ENCODE measurements at places on chromosomes 2 and 18.
A peak's percentile ranks its signal among the peaks of the same experiment; 100 is the strongest.

DNA sequence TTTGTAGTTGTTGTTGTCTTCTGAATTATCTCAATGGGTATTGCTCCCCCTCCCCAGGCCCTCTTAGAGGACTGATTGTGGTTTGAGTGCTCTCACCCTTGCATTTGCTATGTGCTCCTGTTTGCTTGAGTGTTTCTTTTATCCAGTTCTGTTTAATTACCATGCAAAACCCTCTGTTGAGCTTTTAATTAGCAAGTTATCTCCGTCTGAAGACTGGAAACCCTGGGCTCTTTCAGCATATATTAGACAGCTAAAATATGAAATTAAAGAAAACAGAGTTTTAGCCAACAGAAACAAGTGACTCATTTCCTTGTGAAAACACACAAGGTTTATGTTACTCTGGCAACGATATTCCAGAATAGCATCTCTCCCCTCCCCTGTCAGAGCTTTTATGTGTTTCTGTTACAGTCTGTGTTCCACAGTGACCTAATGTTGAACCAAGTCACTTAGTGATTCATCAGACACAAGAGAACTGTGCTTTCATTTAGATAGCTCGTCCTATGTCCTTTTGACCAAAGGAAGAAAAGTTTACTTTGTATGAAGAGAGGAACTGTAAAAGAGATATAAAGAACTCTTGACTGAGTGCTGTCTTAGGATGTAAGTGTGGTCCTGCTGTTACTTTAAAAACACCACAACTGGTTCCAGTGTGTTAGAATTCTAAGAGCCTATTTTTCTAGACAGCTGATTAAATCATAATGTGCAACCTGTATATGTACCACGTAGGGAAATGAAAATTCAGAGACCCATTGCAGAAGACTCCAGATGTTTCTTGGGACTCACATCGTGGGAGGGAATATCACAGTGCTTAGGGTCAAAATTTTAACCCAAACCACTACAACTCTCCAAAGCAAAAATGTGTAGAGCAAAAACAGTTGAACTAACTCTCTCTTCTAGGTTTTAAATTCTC is 172.8 kb upstream of the RBMS1 start:
- peak; percentile 95 for DNase-seq

DNA sequence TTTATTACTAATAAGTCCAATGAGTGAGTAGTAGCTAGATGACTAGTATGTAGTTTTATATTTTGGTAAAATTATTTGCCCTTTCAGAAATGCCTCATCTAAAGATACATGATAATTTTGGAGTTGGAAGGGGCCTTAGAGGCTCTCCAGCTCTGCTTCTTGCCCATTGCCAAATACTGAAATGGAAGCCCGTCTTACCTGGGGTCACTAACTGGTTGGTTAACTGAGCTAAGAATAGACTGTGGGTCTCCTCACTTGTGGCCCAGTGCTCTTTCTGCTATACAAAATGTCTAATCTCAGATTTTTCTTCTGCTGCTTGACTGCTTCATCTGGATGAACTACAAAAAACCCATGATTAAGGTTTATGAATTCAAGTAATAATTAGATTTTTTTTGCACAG is 67.1 kb downstream of the CLIP4 start:
- no peak for DNase-seq

- DNase-seq = no peak
Measured at GRCh38 chr2:12321886-12322285, 394.9 kb upstream of the TRIB2 start.

- DNase-seq = no peak
Measured at GRCh38 chr2:112597537-112598322, 13.3 kb downstream of the CHCHD5 start.

DNA sequence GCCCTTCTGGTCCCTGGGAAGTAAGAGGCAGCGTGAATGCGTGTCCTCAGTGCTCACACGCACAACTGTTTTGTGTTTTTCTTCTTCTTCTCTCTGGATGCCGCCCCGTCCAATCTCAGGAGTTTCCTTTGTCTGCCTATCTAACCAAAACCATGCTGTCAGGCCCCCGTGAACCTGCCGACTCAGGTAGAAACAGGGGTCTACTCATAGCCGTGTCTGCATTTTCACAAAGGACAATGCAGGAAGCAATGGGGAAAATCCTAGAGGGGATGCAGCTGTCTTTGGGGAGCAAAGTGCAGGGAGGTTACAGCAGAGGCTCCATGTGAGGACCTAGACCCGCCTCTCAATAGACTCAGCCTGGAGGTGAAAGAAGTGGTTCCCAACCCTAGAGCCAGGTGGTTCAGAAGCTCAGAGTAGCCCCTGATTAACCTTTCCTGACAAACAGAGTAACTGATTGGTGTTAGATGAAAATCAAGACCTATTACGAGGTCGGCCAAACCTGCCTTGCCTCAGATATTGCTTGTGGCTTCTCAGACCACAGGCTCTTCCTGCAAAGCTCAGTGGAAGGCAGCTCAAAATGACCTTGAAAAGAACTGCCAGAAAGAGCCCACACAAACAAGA is 49.3 kb downstream of the CD226 start:
- peak; percentile 52 for DNase-seq

- no peak for DNase-seq
Measured at GRCh38 chr2:495745-496275, 181.4 kb downstream of the TMEM18 start.

GRCh38 chr2:143692162-143692561 is 562.9 kb downstream of the ARHGAP15 start:
- DNase-seq = no peak

- DNase-seq = no peak
Measured at GRCh38 chr2:32680942-32681341, 53.1 kb downstream of the TTC27 start.

GRCh38 chr2:220588148-220588547 is 960.7 kb downstream of the SLC4A3 start:
- no peak for DNase-seq

DNA sequence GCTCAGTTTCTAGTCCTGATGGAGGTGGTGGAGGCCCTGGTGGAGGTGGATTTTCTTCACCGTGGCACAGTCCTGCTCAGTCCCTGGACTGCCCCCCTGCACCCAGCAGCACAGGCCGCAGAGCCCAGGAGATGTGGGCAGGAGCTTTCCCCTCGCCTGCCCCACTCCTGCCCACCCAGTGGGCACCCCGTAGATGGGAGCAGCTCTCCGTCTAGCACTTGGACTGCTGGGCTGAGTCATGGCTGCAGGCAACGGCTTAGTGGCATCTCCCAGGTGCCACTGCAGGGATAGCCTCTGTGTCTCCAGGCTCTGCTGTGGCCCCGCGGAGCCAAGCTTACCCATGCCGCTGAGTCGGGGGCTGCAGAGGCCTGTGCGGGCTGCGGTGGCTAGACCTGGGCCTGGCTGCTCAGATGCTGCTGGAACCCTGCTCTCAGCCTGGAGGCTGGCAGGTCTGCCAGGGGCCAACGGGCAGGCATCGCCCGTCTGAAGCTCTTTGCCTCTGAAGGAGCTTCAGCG is 92.3 kb upstream of the CTDP1 start:
- DNase-seq = no peak

GRCh38 chr18:23812546-23813440 is 123.5 kb downstream of the LAMA3 start:
- DNase-seq = no peak

DNA sequence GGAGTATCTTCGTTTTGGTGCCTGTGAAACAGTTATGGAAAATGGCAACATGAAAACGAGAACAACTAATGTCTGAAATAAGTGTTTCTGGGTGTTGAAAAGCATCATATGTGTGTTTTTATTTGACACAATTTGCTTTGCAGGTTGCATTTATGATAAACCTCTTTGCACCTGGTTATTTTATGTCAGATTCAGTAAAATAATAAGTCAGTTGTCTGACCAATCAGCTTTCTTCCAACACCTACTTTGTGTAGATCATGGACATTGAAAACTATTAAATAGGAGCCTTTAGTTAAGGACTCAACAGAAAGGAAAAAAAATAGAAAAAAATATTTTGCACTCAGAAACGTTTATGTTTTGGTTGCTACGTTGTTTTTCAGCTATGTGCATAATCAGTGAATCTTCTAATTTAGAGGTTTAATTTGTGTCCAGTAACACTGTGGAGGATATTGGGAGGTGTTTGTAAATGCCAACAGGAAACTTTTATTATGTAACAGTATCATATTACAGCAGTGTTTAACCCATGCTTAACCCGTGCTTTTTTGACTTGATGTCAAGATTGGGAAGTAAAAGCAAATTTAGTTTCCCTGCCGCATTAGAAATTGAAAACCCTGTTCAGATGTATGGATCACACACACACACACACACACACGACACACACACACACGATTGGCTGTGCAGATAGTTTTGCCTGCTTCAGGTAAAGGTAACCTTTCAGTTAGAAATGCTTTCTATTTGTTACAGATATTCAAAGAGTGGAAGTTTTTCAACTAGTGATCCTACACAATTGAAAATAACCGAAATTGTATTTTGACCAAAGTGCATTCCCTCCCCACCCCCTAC is 2.6 kb downstream of the PKP4 start:
- no peak for DNase-seq

- no peak for DNase-seq
Measured at GRCh38 chr2:1591461-1591770, 152.9 kb downstream of the PXDN start.

GRCh38 chr18:6644836-6645627 is 84.5 kb upstream of the ARHGAP28 start:
- no peak for DNase-seq

GRCh38 chr2:166984797-166985196 is 96.5 kb downstream of the XIRP2 start:
- no peak for DNase-seq

- no peak for DNase-seq
Measured at GRCh38 chr2:8582191-8582590, 99.7 kb upstream of the ID2 start.

GRCh38 chr2:41319437-41319836 is 728.4 kb upstream of the PKDCC start:
- DNase-seq = no peak

- no peak for DNase-seq
Measured at GRCh38 chr2:132738223-132738622, 68.2 kb upstream of the LYPD1 start.

GRCh38 chr18:45161850-45162249 is 453.4 kb upstream of the SLC14A2 start:
- no peak for DNase-seq

- DNase-seq = no peak
Measured at GRCh38 chr2:199624958-199625357, 167.2 kb upstream of the SATB2 start.

DNA sequence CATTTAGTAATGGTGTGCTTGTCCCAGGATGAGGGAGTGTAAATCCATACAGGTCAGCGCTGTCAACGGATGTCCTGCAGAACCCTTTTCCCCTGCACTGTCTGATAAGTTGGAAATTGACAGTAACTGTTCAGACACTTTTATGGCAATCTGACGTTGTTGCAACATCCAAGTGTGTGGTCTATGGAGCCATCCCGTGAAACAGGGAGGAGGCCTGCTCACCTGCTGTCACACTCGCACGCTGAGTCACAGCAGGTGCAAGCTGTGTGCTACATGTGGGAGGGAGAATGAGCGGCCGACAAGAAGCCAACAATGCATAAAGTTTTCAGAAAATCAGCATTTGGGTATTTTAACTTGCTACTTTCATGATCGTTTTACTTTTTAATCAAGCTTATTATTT is 43.7 kb upstream of the RMDN2 start:
- DNase-seq = no peak

DNA sequence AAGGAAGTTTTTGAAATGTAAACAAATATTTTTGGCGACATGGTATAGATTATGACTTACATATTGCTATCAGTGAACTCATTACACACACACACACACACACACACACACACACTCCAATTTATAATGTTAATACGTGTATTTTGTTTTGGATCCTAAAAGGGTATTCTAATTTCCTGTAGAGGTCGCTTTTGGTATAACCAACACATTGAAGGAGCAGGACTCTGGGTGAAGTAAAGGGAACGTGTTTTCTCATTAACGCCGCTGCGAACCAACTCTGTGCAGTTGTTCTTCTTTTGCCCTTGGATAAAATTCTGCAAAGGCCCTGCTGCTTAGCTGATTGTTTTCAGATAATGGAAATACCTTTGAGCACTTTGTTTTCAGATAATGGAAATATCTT is 190.4 kb downstream of the PMAIP1 start:
- no peak for DNase-seq

DNA sequence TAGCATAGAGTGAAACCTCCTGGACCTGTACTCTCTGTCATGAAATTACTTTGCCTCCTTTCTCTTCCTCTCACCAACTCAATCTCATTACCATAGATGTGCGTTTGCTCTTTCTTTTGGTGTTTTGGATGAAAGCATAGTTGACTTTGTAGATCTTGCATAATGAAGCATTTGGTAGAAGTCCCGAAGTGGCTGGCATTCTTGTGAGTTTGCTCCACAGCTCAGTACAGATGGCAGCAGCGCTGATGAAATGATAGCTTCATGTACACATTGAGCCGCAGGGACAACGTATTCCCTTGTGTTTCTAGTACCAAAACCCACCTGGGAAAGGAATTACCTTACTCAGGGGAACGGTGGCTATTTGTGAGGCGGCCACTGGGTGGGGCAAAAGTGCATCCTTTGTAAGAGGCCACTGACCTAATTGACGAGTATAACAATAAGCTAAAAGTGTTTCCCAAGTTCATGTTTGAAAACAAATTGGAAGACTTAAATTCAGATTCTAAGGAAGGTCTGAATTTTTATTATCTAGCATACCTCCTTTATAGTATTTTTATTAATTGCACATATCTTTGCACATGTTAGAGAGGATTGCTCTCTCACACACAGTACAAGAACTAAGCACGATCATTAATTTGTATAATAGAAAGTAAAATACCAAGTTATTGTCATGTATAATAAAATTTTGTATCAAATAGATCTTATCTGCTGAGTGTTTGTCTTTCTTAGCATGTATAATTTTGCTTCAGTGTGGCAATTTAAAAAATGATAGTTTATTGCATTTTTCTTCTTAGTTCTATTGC is 25.4 kb upstream of the CDH7 start:
- peak; percentile 5 for DNase-seq

DNA sequence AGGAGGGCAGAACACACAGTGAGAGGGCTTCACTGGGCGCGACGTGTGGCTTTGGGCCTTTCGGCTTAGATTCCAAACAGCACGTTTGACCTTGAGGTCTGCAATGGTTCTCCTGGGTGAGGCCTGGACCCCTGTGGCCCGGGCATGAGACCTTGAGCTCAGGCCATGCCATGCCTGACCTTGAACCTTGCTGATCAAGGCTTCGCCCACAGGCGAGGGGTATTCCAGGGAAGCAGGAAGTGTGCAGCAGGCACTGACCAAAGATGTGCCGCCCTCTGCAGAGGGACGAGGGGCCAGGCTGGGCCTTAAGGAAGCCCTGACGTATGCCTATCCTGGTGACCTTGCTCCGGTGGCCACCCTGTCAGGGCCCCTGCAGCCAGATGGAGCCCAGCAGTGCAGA is 178.3 kb upstream of the HDAC4 start:
- no peak for DNase-seq

GRCh38 chr18:44673256-44673880 is 7.3 kb upstream of the SETBP1 start:
- DNase-seq = no peak

Measured in astrocyte of the cerebellum (primary cell).